ENCODE measurements at places on chromosomes 4 and X.

DNA sequence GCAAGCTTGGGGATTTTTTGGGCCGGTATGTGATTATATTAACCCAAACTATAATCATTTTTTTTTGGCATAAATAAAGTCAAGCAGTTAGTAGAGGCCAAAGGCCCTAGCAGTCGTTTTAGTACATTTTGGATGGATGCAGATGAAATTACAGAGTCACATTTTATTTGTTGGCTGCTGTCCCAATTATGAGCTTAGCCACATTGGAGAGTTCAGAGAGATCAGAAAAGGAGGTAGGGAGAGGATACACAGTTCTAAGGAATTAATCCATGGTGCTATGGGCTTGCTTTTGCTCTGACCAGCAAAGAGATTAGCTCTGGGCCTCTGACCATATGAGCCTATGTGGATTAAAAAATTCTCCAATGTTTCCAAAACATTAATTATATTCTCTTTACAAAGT is 395.1 kb downstream of the RAPGEF2 start:
- DNase-seq: no peak

GRCh38 chr4:1819284-1819683 is 26.2 kb downstream of the FGFR3 start:
- DNase-seq: no peak

DNA sequence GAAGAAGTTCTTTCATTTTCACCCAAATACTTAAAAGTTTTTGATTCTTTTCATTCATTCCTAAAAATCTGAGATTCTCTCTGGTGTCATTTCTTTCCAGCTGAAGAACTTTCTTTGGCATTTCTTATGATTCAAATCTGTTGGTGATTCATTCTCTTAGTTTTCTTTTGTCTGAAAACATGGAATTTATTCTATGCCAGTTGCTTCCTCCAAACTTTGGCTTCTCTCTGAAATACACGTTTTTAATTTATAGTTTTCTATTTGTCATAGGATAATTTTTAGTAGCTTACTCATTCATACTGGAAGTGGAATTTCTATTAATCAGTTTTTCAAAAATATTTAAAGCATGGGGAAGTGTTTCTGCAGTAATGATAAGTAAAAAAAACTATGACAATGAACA is 1012.0 kb downstream of the RPA4 start:
- DNase-seq: no peak

DNA sequence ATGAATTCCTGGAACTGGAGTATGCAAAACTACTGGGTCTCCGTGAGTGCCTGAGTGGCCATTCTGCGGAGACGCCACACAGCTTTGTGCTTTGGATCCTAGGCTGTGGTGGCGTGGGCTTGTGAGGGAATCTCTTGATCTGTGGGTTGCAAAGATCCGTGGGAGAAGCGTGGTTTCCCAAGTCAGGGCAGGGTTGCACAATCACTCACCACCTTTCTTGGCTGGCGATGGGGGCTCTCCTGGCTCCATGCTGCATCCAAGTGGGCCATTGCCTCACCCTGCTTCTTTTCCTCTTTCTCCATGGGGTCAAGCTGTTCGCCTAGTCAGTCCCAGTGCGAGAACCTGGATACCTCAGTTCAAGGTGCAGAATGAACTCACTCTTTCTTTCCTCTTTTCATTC is 62.5 kb downstream of the SLAIN2 start:
- DNase-seq: peak; percentile 34

DNA sequence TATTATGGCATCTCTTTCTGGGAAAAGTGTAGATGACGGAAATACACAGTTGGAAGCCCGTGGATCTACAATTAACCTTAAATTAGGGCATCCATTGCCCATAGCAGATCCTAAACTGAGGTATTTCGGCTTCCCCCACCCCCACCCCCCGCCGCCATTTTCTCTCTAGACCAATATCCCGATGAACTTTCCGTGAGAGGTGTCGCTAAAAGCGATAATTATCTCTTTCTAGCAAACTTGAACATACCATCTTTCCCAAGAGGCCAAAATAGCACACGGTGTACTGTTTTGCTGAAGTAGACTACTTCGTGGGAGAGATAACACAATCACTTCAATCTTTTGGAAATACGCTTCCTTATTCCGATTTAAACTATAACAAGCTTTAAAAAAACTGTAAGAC is 554 bp downstream of the KLHL15 start:
- no peak for DNase-seq

- no peak for DNase-seq
These were observed 72.4 kb downstream of the COQ2 start for GRCh38 chr4:83212041-83212851.

DNA sequence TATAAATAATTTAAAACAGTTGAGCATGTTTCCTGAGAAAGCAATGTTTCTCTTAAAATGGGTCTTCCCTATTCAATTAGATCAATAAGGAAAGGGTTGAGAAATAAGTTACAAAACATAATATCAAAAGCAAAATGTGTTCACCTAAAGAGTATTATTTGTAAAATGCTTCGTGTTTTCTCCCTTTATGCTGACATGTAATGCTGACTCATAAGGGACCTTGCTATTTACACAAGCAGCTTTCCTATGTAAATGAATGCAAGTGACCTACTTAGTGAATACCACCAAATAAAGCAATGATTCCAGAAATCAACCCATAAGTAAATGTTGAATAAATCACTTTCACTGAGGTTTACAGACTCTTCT is 91.5 kb downstream of the ELOVL6 start:
- no peak for DNase-seq

- DNase-seq: peak; percentile 70
These were observed 3.4 kb downstream of the CYBB start for GRCh38 chrX:37783305-37783704.

DNA sequence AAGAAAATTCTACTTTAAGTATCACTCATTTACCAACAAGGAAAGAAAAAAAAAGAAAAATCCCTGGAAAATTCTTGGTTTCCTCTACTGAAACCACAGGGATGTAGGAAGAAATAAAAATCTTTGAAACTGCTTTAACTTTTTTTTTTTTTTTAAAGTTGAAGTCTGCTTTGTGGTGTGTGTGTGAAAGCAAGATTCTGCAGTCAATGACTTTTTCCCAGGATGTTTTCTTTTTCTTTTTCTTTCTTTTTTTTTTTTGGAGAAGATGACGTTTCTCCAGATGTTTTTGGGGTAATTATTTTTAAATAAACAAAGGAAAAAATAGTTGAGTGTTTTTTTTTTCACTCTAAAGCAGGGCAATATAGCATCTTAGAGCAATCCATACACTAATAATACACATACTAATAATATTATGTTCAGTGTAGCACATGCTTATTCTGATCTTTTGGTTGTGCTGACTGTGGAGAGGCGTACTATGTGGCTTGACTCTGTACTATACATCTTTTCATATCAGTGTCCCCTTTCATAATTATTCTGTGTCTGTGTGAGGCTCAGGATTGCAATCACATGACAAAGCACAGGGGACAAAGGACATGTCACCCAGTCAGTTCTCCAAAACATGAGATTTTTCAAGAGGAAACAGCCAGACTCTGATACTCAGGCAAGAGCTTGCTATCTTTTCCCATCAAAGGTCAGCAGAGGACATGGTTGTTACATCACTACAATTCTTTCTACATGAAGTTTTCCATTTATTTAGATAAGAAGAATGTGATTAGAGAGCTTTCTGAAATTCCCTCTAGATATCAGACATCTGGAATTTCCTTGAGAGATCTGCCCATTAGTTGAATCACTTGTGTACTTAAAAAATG is 111.0 kb downstream of the PDE5A start:
- DNase-seq: no peak

GRCh38 chr4:89509708-89510281 is 202.2 kb upstream of the GPRIN3 start:
- peak; percentile 77 for DNase-seq

DNA sequence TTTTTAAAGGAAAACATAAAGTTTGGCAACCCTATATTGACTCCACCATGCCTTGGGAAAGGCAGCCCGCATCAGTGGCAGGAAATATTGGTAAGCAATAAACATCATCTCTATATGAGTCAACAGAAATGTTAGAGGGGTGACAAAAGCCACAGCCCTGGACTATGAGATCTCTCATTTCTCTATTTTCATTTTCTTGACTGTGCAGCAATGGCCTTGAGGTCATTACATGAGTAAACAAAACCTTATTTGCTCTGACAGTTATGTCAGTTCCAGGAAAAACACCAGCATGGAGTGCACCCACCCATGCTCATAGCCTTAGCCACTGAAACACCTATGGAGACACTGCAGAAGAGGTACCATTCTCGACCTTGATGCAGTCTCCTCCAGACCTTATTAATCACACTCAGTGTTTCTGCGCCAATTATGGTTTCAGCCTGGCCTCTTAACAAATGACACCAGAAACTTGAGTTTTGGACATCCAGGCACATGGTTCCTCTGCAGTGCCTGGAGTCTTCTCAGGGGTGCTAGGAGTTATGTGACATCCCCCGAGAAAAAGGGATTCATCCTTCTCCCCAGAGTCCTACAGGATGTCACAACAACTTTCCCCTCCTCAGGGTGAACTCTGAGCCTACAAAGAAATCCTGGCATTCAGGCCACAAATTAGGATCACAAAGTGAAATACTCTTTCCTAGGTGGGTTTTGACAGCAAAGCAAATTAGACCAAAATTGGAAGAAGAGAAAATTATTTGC is 16.0 kb upstream of the HPGD start:
- peak; percentile 70 for DNase-seq
